Myocyte (in vitro differentiated cells): ENCODE measurements at places on chromosomes 12 and 14.

DNA sequence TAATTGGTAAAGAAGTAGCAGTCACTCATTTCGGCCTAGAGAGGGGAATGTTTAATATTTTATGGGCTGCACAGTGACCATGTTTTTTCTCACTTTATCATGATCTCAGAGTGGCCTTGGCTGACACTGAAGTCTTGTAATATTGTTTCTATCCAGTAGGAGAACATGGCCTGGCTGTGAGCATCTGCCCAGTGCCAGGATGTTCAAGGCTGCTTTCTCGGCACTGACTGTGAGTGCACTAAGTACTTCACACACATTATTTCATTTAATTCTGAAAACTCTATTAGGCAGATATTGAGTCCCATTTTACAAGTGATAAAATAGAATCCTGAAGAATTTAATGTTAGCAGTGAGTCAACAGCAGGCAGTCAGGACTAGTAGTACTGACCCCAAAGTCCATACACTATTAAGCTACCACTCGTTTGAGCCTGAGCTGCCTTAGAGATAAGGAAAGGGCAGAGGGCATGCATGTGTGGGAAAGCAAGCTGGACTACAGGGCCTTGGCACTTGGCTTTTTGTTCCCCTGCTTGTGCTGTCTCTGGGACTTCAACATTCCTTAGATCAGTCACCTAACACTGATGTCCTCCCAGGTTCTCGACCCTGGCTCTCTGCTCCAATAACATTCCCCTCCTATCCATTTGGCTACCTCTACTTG is 42.2 kb upstream of the APPL2 start:
- DNase-seq, result peak; percentile 18

- DNase-seq, result no peak
These were observed 29.4 kb upstream of the KCNA5 start for GRCh38 chr12:5014269-5014668.

GRCh38 chr12:108473400-108474055 is 41.5 kb upstream of the FICD start:
- DNase-seq, result no peak

DNA sequence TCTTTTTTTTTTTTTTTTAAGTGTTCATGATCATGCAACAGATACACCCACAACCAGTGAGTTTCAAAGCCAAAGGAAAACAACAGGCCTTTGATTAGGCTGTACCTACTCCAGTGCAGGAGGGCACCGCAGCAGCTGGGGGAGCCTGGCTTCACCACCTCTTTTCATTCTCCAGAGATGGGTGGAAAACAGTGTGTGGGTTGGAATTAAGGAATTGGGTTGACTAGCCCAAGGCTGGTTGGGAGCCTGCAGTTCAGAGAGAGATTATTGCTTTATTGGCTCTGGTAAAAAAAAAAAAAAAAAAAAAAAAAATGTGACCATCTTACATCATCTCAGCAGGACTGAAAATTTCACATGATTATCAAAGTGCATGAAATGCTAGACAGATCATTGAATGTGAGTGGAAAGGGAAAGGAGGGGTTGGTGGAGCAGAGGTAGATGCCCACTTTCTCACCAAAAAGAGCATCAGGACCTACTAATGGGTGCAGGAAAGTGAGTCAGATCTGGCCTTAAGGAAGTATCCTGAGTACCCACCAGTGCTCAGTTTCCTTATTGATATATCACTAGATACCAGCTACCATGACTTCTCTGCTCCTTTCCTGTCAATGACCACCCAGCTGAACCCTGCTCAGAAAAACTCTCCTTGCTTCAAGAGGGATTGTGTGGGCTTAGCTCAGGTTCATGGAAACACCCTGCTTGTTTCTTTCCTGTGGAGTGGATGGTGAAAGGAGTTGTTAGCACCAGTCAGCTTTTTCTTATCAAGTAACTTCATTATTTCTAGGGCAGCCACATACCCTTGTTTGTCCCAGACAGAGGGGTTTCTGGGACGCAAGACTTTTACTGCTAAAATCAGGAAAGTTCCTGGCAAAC is 54.8 kb upstream of the DYRK2 start:
- DNase-seq, result no peak

GRCh38 chr14:104639885-104640548 is 35.4 kb upstream of the TMEM179 start:
- peak; percentile 61 for DNase-seq

GRCh38 chr12:49108958-49109404 is 1.7 kb downstream of the LMBR1L start:
- DNase-seq, result peak; percentile 35

DNA sequence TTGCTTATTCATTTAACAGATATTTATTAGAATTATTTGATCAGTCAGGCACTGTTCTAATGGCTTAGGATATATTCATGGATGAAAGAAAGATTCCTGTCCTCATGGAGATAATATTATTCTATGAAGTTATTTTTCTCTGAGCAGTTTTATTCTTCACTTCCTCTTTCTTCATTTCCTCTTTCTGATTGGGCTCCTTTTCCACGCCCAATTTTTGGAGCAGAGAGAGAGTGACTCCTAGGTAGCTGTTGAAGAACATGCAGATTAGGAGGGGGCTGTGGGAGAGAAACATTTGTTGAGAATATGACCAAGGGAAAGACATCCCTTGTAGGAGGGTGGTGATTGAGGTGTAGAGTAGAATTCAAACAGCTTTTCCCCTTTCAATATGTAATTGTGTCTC is 6.0 kb upstream of the YARS2 start:
- DNase-seq, result no peak

GRCh38 chr12:92469837-92470236 is 233.0 kb upstream of the PLEKHG7 start:
- DNase-seq, result peak; percentile 99

- no peak for DNase-seq
These were observed 71.9 kb upstream of the GNPNAT1 start for GRCh38 chr14:52863334-52863700.

- no peak for DNase-seq
These were observed 160.8 kb upstream of the ALG10B start for GRCh38 chr12:38155526-38156496.

GRCh38 chr14:54617467-54617866 is 50.5 kb downstream of the SAMD4A start:
- DNase-seq, result peak; percentile 18

- DNase-seq, result peak; percentile 5
These were observed 1312.7 kb upstream of the USP15 start for GRCh38 chr12:60947533-60947932.

DNA sequence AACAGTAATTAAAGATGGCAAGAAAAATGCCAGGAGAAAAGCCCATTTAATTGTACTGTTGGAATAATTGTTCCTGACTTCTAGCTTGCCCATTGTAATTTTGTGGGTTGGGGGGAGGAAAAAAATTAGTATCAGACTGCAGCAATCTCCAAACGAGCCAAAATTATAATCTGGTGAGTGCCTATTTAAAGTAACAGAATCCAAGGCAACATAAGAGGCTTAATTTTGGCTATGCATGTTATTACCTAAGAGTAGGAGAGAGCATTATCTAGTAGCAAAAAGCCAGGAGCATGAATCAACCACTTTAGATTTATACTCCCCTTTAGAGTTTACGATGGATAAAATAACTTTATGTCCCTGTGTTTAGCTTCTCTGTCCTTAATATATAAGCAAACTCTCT is 14.6 kb upstream of the DENND5B start:
- no peak for DNase-seq

GRCh38 chr12:42957136-42957535 is 367.6 kb upstream of the PRICKLE1 start:
- DNase-seq, result no peak

DNA sequence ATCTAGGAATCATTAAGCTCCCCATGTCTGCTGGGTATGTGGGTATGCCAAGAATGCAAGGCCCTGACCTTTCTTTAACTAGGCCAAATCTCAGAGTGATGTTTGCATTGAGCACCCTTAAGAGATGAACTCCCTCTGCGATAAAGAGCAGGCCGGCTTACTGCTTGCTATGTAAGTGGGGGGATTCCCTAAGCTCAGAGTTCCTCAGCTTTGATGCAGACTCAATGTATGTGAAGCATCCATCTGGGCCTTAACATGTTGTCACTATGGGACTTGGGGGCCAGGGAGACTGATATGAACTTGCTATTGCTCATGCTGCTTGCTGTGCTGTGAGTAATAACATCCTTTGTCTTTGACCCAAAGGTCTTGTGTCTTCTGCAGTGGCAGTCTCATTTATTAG is 149.7 kb downstream of the C12orf75 start:
- no peak for DNase-seq

DNA sequence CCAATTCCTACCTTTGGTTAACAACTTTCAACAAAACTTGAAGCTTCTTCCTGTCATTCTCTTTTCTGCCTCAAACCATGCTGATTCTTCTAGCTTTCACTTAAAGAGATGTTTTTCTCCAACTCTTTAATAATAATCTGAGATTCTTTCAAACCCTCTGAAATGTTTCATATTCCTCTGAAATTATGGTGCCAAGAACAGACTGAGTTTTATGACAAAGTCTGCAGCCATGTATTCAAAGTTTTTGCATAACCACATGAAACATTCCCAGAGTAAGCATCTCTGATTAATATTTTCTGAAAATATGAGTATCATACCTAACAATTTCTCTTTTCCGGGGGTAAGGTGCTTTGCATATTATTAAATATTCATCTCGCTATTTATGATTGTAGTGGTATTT is 59.1 kb upstream of the DCN start:
- DNase-seq, result no peak

DNA sequence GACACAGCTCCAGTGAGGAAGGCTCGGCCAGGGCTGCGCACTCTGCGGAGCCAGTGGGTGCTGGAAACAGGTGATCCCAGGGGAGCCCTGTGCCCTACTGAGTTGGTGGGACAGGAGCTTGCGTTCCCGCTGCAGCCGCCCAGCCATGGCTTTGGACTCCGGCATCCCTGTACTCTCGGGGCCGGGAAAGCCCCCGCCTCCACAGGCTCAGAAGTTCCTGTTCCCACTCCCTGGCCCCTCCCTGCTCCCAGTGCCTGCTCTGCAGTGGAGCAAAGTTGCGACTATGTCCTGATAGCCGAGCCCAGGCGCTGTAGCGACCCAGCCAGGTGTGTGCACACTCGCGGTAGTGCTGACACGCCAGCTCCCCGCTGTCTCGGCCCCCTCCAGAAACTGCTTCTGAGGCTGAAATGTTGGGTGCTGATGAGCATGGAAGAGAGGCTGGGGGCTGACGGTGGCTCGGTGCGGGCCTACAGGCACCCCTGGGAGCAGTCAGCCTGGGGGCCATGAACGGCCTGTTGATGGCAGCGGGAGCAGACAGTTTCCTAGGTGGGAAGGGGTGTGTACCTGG is 344.6 kb upstream of the MGAT4C start:
- no peak for DNase-seq

DNA sequence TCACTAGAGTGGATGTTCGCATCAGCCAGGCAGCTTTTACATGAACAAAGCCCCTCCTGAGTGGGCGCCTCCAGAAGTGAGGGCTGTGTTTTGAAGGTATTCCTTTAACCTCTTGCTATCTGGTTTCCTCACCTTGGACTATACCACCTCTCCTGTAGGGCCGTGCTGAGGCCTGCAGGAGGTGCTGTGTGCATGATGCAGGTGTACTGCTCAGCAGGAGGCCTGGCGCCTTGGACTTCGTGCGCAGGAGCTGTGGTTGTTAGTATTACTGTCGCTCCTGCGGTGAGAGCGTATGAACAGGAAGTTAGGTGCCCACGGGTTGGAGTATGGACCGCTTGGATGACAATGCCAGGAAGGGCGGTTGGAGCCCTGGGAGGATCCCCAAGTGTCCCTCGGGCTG is 130.7 kb downstream of the TSPAN9 start:
- DNase-seq, result no peak

GRCh38 chr12:16437926-16438325 is 90.5 kb downstream of the MGST1 start:
- DNase-seq, result peak; percentile 11

DNA sequence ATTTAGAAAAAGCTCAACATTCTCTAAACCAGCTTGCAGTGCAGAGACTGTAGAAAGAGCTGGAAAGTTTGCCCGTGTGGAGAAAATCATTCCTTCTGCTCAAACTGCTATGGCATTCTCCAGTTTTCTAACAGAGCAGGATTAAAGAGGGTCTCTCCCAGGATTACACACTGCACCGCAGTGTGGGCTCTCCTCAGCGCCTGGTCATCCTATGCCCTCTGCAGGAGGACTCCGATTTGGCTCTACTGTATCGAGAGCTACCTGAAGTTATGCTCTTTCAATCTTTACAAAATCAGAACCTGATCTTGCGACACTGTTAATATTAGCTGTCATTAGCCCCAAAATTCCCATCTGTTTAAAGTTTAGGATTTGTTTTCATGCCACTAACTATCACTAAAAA is 33.0 kb downstream of the BHLHE41 start:
- DNase-seq, result no peak

DNA sequence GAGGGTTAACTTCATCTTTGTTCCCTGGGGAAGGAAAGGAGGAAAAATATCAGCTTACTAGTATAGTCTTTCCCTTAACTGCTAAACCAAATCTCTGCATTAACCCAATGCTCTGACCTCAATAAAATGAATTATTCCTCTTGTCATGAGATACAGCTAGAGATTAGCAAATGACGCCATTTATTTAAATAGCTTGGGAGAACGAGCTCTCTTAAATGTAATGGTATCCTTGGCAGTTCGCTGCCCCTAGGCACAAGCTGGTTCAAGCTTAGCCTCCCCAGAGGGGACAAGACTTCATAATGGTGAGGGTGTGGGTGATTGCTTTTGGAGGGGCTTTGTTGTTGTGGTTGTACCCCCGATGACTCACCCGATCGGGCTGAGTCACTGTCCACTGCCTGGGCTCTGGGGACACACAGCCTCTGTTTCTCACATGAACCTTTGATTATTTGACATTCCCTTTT is 19.6 kb downstream of the FNTB start:
- peak; percentile 47 for DNase-seq

- DNase-seq, result no peak
These were observed 23.3 kb downstream of the ZFYVE21 start for GRCh38 chr14:103738701-103739451.

- DNase-seq, result peak; percentile 87
These were observed 104.2 kb upstream of the ABCD2 start for GRCh38 chr12:39723831-39724230.

DNA sequence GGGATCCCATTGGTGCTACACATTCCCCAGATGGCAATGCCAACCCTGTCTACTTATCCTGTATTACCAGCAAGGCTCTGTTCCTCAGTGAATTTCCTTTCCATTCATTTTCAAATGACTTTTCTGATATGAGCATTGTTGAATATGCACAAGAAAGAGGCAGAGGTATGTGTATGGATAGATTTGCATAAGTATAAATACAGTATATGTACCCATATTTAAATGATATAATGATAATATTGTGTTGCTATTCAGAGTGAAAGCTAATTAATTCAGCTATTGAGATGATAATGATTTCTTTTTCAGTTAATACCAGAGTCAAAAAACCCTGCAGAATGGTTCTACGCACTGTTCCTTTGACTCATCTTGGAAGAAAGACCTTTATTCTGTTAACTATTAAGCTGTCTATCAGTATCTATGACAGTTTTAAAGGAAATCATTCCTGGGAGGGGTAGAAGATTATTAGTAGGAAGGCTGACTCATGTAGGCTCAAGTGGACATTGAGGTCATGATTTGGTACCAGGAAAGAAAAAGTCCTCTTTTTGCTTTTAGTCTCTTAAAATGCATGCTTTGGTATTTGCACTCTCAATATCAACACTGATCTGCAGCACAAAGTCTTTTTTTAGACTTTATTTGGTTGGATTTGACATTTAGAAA is 44.9 kb upstream of the GAS2L3 start:
- DNase-seq, result no peak
